ENCODE measurements at places on chromosomes 1 and 21.

DNA sequence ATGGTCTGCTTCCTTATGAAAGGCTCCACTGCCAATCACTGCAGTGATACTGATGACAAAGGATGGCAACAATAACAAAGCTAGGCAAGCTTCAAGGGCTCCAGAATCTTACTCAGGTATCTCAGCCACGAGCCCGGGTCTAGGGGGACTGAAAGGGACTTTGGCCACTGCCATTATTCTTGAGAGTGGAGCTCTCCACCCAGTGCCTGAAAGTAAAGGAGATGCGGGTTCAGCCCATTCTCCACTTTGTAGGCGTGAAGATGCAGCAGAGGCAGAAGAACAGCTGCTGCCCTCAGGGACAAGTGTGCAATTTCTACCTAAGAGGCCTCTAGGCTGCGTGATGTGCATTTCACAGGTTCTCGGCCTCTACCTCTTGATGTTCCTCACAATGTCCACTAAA, 31.4 kb upstream of the SLAMF9 start:
- no peak for DNase-seq

DNA sequence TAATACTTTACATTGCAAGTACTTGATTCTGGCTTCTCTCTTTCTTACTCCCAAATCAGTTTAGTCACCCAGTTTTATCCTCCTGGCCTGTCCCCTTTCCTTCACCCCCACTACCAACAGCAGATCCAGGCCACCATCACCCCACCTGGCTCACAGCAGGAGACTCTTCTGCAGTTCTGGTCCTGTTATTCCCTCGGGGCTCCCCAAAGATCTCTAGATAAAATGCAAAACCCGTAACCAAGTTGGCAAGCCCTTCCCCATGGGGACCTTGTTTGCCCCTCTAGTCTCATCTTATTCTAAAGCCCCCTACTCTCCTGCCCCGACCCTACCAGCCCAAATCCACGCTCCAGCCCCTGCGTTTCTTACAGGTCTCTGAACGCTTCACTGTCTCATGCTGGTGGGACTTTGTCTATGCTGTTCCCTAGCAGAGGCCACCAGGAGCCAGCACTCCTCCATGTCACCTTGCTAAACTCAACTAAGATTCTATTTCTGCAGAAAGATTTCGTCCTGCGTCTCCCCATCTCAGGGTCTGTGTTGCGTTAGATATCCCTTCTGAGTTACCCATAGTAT, 4.0 kb downstream of the ABCG1 start:
- DNase-seq: no peak

DNA sequence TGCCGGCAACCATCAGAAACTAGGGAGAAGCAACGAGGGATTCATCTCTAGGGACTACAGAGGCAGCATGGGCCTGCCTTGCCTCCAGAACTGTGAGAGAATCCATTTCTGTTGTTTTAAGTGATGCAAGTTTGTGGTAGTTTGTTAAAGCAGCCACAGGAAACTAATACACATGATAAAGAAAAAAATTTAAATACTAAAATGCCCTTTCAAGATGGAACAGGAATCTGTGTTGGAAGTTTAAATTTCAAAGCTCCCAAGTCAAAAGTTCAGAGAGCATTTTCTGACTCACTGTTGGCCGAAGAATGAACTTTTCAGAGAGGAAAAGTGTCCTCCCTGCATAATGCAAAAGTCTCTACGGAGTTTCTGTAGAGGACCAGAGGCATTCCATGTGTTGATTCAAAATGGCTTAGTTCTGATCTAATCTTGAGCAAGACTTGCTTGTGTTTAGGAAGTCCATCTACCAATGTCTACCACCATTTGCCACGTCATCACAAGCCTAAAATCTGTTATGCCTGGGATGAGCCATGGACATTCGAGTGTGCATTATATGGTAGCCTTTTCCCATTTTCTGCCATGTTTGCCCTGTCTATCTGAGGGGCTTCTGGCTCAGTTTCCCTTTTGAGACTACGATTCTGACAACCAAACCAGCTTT, 22.4 kb upstream of the ARHGAP29 start:
- DNase-seq: no peak

DNA sequence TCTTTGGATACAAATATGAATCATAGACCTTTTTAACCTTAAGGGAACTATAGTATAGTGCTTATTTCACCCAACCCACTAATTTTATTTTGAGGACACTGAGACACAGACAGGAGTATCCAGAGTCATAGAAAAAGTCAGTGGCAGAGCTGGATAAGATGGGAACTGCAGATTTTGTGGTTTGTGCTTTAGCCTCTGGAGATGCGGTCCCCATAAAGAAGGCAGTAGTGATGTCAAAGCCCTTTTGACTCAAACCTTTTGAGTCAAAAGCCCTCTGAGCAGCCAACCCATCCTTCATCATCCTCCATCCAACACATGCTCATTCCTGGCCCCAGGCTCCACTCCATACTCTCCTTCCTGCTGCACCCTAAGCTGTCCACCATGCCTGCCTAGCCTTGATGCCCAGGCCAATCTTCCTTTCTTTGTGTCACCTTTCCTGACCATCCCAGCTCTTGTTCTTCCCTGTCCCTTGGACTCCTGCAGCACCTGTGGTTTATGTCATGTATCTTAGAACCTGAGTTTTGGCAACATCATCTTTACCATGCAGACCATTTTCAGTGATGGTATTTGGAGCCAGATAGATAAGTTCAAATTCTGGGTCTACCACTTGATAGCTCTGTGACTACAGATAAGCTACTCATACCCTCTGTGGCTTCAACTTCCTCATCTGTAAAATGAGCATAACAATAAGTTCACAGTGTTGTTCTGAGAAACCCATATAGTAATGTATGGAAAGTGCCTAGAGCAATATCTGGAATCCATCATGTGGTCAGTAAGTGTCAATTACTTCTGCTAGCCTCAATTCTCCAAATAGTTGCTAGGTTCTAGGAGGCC, 20.1 kb downstream of the SLAMF1 start:
- peak; percentile 6 for DNase-seq

DNA sequence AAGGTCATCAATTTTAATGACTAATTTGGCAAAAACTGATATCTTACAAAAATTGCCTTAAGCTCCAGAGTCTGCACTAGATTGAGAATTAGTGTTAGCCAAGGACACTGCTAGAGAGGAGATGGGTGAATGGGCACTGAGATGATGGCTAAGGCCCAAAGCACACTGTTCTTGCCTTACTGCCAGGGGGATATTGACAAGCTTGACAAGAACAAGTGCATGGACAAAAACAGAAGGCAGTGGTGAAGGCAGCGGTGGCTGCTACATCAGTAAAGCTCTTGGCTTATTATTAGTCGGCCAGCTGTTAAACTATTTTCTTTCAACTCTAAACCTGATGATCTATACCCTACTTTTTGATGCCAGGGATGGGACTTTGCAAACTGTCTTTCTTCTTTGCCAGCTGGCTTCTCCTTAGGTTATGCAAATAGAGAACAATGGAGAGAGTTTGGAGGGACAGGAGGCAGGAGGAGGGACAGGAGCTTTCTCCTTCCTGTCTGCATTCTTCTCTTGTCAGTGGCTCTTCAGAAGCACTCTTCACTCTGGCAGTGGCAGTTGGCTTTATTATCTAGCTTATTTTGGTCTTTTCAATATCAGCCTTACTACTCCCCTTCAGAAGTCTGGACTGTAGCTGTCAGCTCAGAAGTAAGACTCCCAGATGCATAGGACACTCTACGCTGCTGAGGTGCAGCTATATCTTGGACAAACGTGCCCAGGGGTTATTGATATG, 853.5 kb upstream of the TMPRSS15 start:
- no peak for DNase-seq

- DNase-seq: no peak
Measured at GRCh38 chr1:99820546-99820945, 29.6 kb upstream of the AGL start.

DNA sequence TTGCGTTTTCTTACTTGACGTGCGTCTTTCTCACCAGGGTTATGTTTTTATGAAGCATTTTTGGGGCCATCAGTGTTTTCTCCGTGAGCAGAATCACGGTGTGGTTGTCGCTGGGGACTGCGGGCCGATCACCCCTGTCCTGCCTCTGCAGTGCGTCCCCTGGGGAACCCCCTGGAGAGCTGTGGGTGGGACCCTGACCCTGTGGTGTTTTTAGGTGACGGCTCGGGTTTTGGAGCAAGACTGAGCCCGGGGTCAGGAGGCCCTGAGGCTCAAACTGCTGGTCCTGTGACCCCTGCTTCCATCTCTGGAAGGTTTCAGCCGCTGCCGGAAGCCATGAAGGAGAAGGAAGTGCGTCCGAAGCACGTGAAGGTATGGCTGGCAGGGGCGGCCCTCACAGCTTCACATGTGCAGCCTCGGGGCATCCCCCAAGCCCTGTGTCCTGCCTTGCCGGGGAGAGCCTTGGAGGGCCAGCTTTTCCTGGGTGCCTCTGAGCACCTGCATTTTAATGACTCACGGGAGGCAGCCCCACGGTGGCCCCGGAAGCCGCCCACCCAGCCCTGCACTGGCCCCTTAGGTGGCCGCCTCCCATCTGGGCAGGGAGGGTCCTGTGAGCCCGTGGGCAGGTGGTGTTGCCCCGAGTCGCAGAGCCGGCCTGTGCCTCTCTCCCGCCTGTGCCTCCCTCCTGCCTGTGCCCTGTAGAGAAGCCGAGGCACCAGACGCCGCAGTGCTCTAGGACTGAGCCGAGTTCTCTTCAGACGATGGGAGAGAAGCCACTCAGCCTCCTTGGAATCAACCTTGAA, 36.7 kb upstream of the DIP2A start:
- no peak for DNase-seq

DNA sequence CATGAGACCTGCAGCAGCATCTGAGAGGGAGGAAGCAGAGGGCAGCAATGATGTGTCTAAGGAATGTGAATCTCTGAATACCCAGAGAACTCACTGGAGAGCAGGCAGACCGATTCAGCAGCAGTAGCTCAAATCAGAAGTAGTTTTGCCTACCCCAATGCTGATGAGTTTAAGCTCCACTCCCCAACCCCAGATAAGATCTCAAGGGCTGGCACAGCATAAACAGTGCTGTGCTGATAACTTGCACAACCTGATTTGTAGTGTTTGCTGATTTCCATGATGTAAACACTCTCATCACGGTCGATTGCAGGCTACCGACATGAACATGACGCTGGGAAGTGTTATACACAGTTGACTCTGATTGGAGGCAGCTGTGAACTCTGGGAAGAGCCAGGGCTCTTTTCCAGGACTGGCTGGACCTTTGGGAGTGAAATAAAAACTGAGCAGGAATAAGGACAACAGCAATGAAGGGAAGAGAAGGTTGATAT, 11.2 kb upstream of the HMGCS2 start:
- no peak for DNase-seq

DNA sequence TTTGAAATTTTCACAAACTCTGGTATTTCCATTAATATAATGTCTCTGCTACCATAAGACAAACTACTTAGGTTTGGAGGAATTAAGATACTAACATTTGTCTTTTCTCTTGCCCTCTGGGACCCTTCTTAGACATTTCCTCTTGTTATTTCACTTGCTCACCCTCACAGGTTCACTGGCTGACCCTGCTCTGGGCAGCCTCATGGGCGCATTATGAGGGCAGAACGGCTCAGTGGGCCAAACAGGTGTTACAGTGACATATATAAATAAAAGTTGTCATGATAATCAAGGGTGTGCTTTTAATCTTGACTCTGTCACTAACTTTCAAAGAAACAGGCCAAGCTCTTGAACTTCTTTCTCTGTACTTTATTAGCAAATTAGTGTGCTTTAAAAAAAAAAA, 46.5 kb downstream of the ZNHIT6 start:
- DNase-seq: no peak

- no peak for DNase-seq
Measured at GRCh38 chr21:42846221-42846620, 33.1 kb downstream of the WDR4 start.

- no peak for DNase-seq
Measured at GRCh38 chr1:54972436-54972835, 8.0 kb upstream of the TMEM61 start.

DNA sequence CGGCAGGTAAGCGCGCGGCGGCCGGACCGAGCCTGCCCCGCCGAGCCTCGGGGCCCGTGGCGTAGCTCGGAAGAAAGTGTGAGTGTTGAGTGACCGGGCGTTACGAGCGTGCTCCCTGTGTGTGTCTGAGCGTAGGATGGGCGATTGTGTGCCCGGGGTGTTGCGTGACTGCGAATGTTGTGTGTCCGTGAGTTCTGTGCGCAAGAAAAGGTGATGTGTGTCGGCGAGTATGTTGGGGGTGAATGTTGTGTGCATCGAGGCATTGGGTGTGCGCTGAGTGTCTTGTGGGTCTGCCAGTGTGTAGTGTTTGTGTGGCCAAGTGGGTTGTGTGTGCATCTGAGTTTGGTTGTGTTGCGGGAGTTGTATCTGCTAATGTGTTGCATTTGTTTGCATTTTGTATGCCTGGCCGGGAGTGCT, 398 bp downstream of the PTPRU start:
- DNase-seq: no peak

DNA sequence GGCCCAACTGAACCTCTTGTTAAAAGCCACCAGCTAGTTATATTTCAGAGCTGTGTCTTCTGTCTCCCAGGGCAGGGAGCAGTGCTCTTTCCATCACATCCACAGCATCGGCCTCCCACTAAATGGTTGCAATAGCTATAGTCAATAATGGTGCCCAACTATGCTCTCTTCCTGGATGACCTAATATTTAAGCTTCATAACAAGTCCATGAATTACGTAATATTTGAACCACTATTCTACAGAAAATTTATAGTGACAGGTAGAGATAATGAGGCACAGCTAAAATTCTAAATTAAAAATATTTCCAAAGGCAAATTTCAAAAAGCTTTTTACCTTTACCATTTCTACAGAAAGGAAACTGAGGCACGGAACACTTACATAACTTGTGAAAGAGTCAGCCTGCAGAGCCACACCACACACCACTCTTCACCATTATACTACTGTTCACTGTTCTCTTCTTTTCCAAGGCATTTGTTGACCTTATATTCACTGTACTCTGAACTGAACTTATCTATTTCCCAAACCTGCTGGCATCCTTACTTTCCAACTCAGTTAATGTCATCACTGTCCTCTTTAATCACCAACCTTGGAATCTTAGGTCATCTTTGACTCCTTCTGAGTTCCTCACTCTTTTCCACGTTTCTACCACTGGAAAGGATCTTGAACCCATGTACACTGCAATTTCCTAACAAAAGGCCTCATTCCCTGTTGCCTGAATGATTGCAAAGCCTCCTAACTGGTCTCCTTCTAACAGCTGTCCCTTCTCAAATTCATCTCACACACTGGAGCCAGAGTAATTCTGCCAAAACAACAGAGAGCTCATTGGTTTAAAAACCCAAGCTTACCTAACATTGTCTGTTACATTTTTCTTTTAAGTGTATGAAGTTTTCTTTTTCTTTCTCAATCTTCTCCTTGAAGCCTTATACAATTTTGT, 85.5 kb downstream of the DDAH1 start:
- DNase-seq: peak; percentile 5

DNA sequence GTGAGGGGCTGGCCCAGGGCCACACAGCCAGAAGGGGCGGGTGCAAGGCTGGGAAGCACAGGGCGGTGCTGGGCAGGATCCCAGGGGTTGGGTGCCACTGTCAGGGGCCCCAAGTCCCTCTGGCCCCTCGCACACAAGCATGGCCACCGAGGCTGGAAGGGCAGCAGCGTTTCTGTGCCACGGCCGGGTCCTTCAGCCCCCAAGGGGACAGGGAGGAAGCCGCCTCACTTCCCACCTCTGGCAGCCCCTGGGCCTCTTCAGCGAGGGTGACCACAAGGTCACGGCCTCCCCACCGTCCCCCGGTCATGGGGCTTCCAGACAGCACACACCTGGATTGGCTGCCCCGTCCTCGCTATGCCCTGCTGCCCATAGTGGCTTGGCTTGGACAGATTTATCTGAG, 77.1 kb upstream of the TTC34 start:
- no peak for DNase-seq

Measured in AML-193 (cell line).